ENCODE measurements at places on chromosomes 5 and 9. TPM values are rescaled to one million over a fixed set of nuclear protein-coding genes. Genes with fewer than 3 reads are reported as not detected.
A peak's percentile ranks its signal among the peaks of the same experiment; 100 is the strongest.

DNA sequence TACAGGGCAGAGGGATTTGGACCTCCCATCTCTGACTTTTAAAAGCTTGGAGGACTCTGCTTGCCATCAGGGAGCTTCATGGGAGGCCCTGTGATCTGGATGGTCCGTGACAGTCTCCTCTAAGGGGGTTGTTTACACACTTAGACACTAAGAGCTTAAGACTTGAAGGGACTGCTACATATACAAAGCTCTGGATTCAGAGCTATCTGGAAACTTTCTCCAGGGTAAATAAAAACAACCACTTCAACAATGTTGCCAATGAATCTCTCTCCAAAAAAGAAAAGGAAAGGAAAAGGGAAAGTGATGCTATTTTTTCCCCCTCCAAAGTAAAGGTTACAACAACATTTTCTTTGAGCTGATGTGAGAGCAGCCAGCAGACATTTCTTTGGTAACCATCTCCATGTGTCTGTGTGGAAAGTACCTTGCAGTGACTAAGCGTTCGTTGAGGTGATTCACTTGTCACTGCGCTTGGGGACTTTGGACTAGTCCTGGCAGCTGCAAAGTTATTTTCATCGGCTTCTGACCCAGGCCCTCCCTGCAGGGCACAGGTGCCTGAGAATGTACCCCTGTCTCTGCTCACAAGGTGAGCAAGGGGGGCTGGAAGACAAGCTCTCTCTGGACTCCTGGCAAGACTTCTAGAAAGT lies 262.1 kb upstream of the KLF4 start:
- peak; percentile 59 for DNase-seq

GRCh38 chr9:114266969-114267368 lies 55.9 kb upstream of the ORM1 start:
- no peak for DNase-seq

- no peak for DNase-seq
Measured at GRCh38 chr9:108024604-108025003, 535.0 kb upstream of the KLF4 start.

DNA sequence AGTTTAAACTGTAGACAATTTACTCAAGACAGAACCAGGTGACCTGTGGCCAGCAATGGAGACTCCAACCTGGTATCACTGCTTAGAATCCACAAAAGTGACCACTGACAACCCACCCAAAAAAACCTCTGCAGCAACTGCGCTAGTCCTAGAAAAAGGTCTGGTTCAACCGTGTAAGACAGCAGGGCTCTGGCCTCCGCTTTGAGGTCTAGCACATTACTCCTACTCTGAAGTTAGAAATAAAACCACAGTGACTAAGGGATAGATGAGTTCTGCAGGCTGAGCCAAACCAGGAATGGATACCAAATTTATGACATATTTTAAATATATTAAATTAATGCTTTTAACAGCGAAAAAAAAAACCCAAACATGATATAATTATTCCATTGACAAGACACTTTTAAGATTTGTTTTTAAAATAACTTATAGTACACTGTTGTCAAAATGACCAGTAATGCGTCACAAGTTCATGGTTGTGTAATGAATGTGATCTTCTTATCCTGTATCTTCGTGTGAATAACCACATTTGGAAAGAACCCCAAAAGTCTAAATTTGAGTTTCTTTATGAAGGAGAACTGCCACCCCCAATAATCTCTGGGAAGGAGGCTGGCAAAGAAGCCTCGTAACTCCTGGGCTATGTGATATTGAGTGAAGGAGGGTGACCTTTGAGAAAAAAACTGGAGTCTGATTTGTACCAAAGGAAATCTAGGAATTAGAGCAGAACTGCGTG lies 101.9 kb upstream of the SLC44A1 start:
- no peak for DNase-seq

GRCh38 chr5:74394916-74395880 lies 245.3 kb downstream of the ENC1 start:
- peak; percentile 77 for DNase-seq

Gene SHC3
- total RNA-seq: 5.1 TPM

Gene FBP1
- total RNA-seq: 2.5 TPM

Gene DMRT3
- 0.34 TPM for total RNA-seq

Gene ANKRD55
- not detected for total RNA-seq
